Large intestine (tissue), 12 donors: ENCODE measurements at places on chromosomes 5 and 9. TPM values are rescaled to one million over a fixed set of nuclear protein-coding genes. Genes with fewer than 3 reads are reported as not detected.

Gene DNM1
- 49.0 TPM for polyA plus RNA-seq

Gene CARTPT
- 8.5 TPM for polyA plus RNA-seq

- DNase-seq, result no peak
Measured at GRCh38 chr5:32241034-32241783, 67.1 kb upstream of the GOLPH3 start.

GRCh38 chr5:586751-587285 is 25.3 kb upstream of the CEP72 start:
- peak; percentile 22 for DNase-seq

GRCh38 chr9:101585740-101586139 is 9.0 kb downstream of the PPP3R2 start:
- DNase-seq, result peak; percentile 22

GRCh38 chr9:93246526-93246925 is 62.6 kb downstream of the WNK2 start:
- DNase-seq, result no peak

DNA sequence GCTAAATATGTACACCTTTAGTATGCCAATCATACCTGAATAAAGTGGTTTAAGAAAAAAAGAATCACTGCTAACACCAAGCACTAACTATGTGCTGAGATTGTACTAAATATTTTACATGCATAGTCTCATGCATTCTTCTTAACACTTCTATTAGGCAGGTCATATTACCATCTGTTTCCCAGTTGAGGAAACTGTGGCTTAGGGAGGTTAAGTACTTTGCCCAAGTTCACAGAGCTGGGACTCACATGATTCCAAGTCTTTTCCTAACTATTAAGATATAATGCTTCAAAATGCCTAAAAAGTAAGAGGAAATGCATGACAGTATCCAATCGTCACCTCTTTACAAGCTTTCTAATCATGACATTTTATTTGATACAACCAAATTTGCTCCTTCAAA is 69.2 kb upstream of the PLPP6 start:
- no peak for DNase-seq

- no peak for DNase-seq
Measured at GRCh38 chr5:107217721-107218130, 453.0 kb downstream of the EFNA5 start.
